Fibroblast of skin of right biceps (primary cell): ENCODE measurements at places on chromosomes 1 and 21.

DNA sequence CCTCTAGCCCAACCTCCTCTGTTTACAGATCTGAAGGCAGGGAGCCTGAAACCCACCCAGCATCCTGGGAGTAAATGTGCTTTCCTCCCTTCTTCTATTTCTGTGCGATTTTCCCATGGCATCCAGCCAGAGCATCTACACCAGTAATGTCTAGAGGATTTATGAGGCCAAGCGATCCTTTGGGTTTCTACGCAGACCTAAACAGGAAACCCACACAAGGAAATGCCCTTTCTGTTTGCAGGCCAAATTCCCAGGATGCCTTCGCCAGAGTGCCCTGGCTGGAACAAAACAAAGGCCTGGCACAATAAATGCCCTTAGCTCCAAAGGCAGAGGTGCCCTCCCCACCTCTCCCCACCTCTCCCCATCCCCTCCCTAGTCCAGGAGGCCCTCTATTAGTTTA lies 110.5 kb upstream of the CDC42BPA start:
- DNase-seq: peak; percentile 57

DNA sequence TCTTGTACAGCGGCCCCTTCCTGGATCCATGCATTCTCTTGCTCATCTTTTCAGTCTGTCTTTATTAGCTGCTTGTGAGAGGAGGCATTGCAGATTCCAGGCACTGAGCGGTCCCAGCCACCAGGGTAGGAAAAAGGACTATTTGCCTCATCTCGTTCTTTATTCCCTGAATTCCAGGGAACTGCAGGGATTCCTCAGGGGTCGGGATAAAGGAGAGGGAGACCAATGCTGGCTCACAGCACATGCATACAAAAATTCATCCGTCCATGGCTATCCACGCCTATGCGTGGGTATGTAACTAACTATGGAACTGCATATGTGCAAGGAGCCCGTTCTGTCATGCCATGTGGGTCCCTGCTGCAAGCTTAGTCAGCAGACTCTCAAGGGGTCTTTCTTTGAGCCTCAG lies 879 bp upstream of the PLPPR5 start:
- DNase-seq: no peak

- DNase-seq: no peak
These were observed 4.0 kb downstream of the SHISAL2A start for GRCh38 chr1:52636721-52637695.

GRCh38 chr1:116374353-116375147 lies 1.5 kb downstream of the ATP1A1 start:
- DNase-seq: no peak

- DNase-seq: no peak
These were observed 12.3 kb downstream of the OR2T11 start for GRCh38 chr1:248622570-248623001.

DNA sequence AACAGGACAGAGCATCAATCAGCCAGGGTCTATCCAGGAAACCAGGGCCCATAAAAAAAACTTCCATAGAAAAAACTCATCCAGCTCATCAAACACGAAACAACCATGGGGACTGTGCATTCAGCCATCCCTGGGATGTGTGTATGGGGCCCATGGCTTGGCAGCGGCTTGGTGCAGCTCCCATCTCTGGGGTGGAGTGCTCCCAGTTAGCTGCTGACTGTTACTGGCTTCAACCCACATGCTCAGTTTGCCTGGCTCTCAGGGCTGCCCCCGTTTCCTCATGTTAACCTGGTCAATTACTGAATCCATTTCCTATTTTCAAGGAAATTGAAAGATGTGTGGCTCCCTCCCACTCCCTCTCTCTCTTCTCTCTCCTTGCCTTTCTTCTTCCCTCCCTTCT lies 37.3 kb upstream of the STUM start:
- DNase-seq: no peak

- DNase-seq: no peak
These were observed 22.8 kb upstream of the ATP5PO start for GRCh38 chr21:33938381-33938780.

DNA sequence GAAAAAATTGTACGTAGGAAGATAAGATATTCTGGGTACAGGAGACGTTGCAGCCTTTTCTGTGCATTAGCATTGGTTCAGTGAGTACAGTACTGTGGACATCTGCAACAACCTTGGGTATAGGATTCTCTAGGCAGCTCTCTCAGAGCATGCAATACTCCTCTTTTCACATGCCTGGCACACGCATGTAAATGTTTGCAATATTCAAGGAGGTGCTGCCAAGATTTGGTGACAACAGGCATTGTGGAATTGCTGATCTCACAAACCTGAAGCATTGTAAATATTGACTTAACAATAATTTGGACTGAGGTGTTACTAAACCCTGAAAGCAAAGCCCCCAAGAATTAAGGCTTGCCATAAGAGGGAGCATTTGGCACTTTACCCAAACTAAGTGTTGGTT lies 126.8 kb downstream of the GRIK1 start:
- no peak for DNase-seq

GRCh38 chr1:115314765-115315164 lies 23.3 kb downstream of the NGF start:
- DNase-seq: peak; percentile 81

- DNase-seq: peak; percentile 38
These were observed 103.4 kb upstream of the TIAM1 start for GRCh38 chr21:31447505-31447904.

DNA sequence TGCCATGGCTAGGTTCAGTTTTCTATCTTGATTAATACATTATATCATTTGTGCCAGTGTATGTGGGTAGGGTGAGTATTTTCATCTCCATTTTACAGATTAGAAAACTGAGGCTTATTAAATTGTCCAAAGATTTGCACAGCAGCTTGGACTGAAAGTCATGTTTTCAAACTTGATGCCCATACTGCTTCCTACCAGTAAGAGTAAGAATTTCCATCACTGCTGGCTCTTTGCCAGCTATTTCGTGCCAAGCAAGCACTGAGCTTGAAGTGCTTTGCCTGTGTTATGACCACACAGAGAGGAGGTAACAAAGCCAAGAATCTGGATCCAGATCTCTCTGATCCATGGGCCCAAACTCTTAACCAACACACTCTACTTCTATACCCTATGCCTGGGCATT lies 295.0 kb downstream of the VAV3 start:
- DNase-seq: peak; percentile 33

DNA sequence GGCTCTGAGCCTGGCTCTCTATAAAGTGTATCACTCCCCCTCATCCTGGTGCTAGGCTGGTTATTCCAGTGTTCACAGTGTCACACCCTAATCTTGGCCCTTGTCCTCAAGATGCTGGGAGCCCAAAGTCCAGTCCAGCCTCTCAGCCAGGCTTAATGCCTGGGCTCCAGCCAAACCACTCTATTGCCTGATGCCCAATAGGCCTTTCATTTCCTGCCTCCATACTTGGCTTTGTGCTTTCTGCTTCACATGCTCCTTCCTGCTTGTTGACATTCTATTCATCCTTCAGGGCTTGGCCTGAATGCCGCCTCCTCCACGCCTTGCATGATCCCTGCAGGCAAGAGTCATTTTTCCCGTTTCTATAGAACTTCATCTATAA lies 1.7 kb downstream of the KLHDC8A start:
- DNase-seq: peak; percentile 8

- DNase-seq: no peak
These were observed 70.0 kb upstream of the AJAP1 start for GRCh38 chr1:4584449-4584848.

DNA sequence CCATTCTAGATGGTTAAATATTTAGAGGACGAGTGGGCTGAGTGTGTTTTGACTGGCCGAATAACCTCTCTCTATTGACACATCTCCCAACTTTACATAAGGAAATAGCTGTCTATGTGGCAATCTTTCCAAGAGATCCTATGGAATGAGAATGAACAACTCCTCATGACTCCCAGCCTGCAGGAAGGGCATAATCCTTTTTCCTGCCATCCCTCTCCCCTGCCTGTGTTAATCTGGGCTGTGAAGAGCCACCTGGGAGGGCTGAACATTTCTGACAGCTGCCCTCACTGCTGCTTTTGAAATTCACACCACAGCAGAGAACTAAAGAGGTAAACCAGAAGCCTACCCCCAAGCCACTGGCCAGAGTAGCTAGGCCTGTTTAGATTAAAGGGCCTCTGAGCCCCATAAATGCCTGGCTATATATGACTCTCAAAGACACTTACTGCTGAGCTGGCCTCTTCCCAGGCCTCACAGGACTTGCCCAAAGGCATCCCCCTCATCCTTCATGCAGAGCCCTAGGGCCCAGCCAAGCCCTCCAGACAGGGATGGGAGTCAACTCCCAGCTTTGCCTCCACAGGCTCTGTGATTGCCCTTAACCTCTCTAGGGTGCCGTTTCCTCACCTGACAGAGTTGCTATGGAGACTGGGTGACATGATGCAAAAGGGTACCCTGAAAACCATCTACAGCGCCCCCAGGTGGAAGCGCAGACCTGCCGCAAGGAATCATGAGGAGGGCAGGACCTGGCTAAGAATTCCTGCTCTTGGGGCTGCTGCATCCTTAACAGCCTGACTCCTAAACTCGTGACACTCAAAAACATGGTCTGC lies 42.0 kb upstream of the LDLRAP1 start:
- DNase-seq: peak; percentile 94

DNA sequence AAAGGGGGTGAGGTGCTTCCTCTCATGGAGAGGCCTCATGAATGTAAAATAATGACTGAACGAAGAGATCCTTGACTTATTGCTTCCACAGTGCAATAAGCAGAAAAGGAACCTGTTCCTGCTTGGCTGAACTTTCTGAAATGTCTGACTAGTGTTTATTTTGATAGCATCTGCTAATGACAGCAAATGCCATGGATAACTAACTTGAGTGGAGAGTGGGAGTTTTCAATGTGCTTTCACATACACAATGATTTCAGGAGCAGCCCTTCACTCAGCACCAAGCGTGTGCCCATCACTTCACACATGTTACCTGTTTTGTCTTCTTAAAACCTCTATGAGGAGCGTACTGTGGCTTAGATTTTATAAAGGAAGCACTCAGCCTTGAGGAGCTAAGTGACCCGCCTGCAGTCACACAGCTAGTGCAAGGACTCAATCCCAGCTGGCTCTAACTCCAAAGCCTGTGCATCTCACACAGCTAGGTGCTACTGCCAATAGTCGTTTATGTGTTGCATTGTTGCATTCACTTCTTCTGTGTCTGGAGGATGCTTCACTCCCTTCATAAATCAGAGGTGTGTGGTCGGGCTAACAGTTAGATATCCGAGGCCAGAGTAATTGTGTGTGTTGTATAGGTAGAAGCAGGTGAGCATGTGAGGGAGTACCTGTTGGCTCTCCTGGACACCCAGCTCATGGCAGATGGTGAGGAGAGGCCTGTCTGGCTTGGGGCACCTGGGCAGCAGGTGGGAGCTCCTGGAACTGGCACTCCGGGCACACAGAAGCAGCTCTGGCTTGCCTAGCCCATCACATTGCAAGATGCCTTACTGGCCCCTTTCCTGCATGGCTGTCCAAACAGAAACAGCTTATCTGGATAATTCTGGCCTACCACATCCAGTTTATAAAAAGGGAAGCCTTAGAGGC lies 12.8 kb downstream of the CASQ2 start:
- no peak for DNase-seq

GRCh38 chr1:62222321-62222720 lies 27.7 kb downstream of the L1TD1 start:
- DNase-seq: no peak

GRCh38 chr1:211327346-211327921 lies 801 bp downstream of the TRAF5 start:
- peak; percentile 66 for DNase-seq

DNA sequence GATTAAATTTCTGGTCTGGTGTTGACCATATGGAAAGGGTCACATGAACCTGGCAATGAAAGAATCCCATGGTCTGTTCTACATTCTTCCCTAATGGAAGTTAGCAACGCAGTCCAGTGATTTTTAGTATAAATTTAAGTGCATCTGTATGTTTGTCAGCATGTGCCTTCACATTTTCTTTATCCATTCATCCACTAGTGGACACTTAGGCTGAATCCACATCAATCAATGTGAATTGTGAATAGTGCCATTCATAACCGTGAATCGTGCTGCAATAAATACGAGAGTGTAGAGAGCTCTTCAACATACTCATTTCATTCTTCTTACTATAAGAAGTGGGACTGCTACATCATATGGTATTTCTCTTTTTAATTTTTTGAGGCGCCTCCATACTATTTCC lies 12.7 kb upstream of the IFI16 start:
- no peak for DNase-seq

DNA sequence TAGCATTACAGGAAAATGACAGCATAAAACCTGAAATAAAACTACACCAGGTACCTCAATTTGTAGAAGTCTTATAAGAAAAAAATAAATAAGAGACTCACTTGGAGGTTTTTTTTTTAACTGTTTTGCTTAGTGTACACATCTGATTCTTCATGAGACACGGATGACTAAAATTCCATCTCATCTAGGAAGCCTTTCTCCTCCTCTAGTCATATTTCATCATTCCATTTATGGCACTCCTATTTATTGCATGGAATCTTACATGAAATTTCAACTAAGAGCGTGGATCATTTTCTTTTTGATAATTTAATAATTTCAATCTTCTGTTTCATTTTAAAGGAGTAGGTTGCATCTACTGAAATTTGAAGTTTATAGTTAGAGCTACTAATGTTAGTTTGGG lies 1.6 kb upstream of the PTGS2 start:
- peak; percentile 73 for DNase-seq

DNA sequence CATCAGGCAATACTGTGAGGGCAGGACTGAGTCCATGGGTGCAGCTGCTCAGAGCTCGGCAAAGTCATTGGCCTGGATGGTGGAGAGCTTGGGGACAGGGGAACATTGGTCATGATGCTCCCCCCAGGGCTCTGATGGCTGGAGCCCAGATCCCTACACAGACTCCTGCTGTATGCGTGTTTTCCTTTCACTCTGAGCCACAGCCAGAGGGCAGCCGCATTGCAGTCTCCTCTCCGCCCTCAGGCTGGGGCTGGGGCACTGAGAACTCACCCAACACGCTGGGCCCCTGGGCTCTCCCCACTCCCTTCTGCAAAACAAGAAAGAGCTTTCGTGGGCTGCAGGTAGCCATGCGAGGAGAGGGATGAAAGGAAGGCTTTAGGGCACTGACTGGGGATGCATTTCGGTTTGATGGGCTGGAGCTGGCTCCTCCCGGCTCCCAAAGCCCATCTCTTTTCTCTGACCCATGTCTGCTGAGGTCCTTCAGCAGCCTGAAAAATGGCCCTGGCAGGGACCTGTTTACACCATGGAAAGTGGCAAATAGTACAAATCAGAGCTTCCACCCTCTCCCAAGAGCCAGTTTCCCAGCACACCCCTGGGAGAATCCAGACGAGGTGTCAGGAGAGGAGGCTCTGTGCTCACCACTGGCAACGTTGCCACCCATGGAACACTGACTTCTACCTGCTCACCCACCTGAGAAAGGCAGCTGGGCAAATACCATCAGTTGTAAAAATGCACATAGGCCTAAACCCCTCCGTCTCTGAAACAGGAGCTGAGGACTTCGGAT lies 43.8 kb downstream of the CAPN2 start:
- DNase-seq: no peak

- DNase-seq: no peak
These were observed 102.9 kb downstream of the PTPN14 start for GRCh38 chr1:214448536-214448935.

GRCh38 chr1:75165264-75165663 lies 31.1 kb downstream of the LHX8 start:
- DNase-seq: no peak

GRCh38 chr1:56390232-56390867 lies 189.0 kb downstream of the PLPP3 start:
- DNase-seq: peak; percentile 45
